Fibroblast of lung (primary cell): ENCODE measurements at places on chromosomes 5 and 9. TPM values are rescaled to one million over a fixed set of nuclear protein-coding genes. Genes with fewer than 3 reads are reported as not detected.

- H3K27me3 ChIP-seq = no peaks in the 10 kb centered on the region
- H3K4me1 ChIP-seq = no peaks in the 10 kb centered on the region
- H3K36me3 ChIP-seq = no peaks in the 10 kb centered on the region
- H3K27ac ChIP-seq = no peak overlapping the region
- no peak overlapping the region for H3K4me3 ChIP-seq
These were observed 40.8 kb upstream of the SHISAL2B start for GRCh38 chr5:64649512-64649911.

GRCh38 chr5:37207802-37208201 is 41.4 kb downstream of the CPLANE1 start:
- H3K27ac ChIP-seq = no peak overlapping the region
- no peaks in the 10 kb centered on the region for H3K27me3 ChIP-seq
- DNase-seq = no peak
- peaks cover 3% of the 10 kb centered on the region for H3K36me3 ChIP-seq

- DNase-seq = no peak
- H3K4me1 ChIP-seq = no peaks in the 10 kb centered on the region
- H3K36me3 ChIP-seq = no peaks in the 10 kb centered on the region
- H3K27me3 ChIP-seq = no peaks in the 10 kb centered on the region
- H3K27ac ChIP-seq = no peak overlapping the region
These were observed 356.3 kb downstream of the MAT2B start for GRCh38 chr5:163861670-163862069.

- no peak overlapping the region for H3K4me3 ChIP-seq
- H3K27me3 ChIP-seq = no peaks in the 10 kb centered on the region
- no peak overlapping the region for H3K27ac ChIP-seq
These were observed 3.0 kb upstream of the CARD9 start for GRCh38 chr9:136376457-136376856.

DNA sequence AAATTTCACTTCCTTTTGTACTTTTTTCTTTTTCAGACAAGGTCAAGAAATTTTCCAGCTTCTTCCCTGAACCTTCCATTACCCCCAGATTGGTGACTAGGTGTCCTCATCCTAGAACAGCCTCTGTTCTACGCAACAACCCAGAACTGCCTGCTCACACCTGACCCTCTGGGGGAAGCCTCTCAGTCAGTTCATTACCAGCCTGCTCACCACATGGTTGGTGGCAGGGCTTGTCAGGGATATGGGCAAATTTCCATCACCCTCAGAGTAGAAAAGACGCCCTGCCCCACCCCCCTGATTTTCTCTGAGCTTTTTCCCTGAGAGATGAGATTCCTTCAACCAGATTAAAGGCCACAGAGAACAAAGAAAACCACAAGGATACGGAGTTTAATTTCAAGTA is 5.3 kb upstream of the CFAP95 start:
- H3K36me3 ChIP-seq = no peaks in the 10 kb centered on the region
- H3K4me1 ChIP-seq = no peaks in the 10 kb centered on the region
- DNase-seq = no peak
- H3K27me3 ChIP-seq = no peaks in the 10 kb centered on the region
- no peak overlapping the region for H3K4me3 ChIP-seq

Gene RC3H2
- total RNA-seq = 34.9 and 35.7 TPM in 2 replicates

Gene NOP16
- 10.3 and 11.1 TPM in 2 replicates for total RNA-seq

Gene SARDH
- total RNA-seq = 4.8 and 9.0 TPM in 2 replicates

GRCh38 chr5:171251519-171251918 is 57.5 kb upstream of the TLX3 start:
- no peaks in the 10 kb centered on the region for H3K4me1 ChIP-seq
- no peaks in the 10 kb centered on the region for H3K27me3 ChIP-seq
- no peak overlapping the region for H3K27ac ChIP-seq
- H3K36me3 ChIP-seq = no peaks in the 10 kb centered on the region
- no peak overlapping the region for H3K4me3 ChIP-seq

Gene SPINK1
- total RNA-seq = not detected in 2 replicates

- no peaks in the 10 kb centered on the region for H3K36me3 ChIP-seq
- DNase-seq = no peak
- H3K27me3 ChIP-seq = no peaks in the 10 kb centered on the region
- H3K4me3 ChIP-seq = no peak overlapping the region
- H3K4me1 ChIP-seq = no peaks in the 10 kb centered on the region
These were observed 476.4 kb downstream of the ISL1 start for GRCh38 chr5:51859624-51860023.

GRCh38 chr9:6133346-6134063 is 82.1 kb upstream of the IL33 start:
- H3K4me1 ChIP-seq = no peaks in the 10 kb centered on the region
- no peak overlapping the region for H3K4me3 ChIP-seq
- H3K27me3 ChIP-seq = no peaks in the 10 kb centered on the region
- DNase-seq = no peak
- no peak overlapping the region for H3K27ac ChIP-seq

Gene GADD45G
- 2.3 and 3.5 TPM in 2 replicates for total RNA-seq

Gene UAP1L1
- 15.7 and 21.1 TPM in 2 replicates for total RNA-seq
